ENCODE measurements at places on chromosomes 11 and 22.

- ATAC-seq, result peak; percentile 64
Observed at GRCh38 chr11:12248330-12248729, 129.0 kb upstream of the PARVA start.

GRCh38 chr22:49052023-49052538 is 775.6 kb downstream of the BRD1 start:
- ATAC-seq, result peak; percentile 52

- ATAC-seq, result no peak
Observed at GRCh38 chr11:32435511-32435941, at the start of gene WT1. TSS of gene WT1 (minus strand) at chr11:32435539.

DNA sequence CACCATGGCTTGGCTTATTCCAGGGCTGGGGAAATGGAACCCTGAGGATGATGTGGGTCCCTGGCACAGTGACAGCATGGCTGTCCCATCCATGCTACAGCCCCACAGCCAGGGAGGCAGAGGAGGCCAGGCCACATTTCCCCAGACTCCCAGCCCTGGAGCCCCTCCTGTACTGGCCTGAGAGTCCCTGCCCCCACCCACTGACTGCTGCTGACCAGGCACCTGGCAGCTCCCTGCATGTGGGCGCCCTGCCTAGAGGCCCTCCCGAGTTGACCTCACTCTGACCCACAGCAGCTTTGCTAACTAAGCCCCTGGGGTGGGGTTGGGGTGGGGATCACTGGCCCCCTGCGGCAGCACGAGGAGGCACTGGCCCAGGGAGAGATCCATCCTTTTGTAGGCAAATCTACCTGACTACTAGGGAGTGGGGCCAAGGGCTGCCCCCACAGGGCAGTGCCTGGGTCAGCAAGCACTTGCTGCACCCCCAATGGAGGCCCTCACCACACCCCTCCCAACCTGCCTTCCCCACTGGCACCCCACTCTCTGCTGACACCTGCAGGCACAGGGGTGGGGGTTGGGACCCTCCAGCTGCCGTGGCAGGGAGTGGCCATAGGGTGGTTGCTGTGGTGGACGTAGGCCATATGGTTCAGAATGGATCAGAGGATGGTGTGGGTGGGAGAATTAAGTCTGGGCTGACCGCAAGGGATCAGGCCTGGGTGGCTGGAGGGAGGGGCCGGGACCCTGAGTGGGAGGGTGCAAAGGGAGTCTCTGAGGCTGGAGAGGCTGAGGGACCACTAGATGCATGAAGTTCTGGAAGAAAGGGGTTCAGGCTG is 17.4 kb downstream of the ARVCF start:
- no peak for ATAC-seq

GRCh38 chr11:68665436-68665835 is 18.9 kb upstream of the GAL start:
- no peak for ATAC-seq

DNA sequence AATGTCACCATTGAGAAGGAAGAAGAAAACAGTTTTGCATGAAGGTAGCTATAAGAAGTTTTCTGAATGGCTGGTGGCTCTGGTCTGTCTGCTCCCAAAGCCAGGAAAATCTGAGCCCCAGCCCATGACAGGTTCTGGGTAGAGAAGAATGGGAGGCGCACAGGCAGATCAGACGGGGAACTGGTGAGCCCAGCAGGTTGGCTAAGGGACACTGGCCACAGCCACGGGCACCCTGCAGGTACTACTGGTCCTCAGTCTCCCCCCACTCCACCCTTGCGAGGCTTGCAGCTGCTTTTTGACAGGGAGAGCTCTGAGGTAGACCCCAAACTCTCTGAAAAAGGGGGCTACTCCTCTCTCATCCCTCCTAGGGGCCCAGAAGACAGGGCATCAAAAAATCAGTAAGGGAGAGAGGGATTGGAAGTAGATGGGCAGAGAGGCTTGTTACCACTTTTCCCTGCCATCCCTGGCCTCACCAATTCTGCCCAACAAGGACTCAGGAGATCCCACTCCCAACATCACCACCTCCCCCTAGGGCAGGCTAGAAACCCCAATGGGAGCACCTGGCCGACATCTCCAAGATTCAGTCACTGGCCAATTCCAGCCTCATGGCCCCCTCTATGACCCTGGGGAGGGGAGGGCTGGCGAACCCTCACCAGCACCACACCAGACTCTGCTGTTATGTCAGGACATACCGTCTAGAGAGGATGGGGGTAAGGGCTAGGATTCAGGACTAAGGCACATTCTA is 17.4 kb downstream of the SCN4B start:
- no peak for ATAC-seq

DNA sequence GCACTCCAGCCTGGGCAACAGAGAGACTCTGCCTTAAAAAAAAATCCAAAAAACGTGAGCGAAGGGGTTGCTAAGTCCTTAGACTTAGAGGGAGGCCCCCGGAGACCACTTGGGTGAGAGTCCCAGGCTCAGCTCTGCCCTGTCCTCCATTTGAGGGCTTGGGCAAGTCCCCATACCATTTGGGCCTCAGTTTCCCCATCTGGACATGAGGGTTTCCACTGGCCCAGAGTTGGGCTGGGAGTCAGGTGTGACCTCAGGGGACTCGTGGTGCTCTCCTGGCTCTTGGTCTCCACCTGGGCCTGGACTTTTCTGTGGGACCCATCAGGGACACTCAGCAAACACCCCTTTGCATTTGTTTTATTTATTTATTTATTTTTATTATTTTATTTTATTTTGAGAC is 35.2 kb upstream of the CSNK1E start:
- no peak for ATAC-seq

- peak; percentile 57 for ATAC-seq
Observed at GRCh38 chr22:45246060-45246985, 5.6 kb upstream of the KIAA0930 start.

DNA sequence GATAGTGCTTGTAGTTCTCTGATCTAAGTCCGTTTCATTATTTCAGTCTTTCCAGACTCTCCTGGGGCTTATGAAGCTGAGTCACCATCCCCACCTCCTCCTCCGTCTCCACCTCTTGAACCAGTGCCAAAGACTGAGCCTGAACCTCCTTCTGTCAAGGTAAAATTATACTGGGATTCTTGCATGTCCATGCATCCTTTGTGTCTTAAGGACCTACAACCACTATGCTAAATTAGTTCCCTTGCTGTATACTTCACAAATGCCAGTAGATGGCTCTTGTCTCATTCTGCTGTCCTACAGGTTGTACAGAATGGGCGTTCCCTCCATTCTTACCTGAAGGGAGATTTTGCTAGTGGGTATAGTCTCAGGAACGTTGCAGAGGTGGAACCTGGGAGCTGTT is 42.2 kb downstream of the POLD3 start:
- ATAC-seq, result peak; percentile 76

- no peak for ATAC-seq
Observed at GRCh38 chr11:59866836-59867235, 549 bp upstream of the TCN1 start.

- ATAC-seq, result peak; percentile 95
Observed at GRCh38 chr11:116986521-116987105, 111.6 kb downstream of the SIK3 start.

DNA sequence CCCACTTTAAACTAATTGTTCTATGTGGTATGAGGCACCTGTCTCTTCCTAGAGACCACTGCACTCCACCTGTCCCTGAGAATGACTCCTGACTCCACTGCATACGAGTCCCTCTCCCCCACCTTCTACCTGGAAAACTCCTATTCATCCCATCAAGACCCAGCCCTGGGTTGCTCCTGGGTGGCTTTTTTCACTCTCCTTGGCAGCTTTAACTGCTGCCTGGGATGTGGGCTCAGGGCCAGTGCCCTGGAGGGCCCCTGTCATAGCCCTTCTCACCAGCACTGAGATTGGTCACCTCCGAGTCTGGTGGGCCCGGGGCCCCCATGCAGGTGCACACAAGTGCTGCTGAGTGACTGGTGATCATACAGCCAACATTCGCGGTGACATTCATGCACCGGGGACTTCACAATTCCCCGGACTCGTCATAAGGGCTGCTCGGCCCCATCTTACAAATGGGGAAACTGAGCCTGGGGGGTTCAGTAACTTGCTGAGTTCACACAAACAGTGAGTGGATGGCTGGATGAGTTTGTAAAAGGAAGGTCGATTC is 25.9 kb upstream of the TOLLIP start:
- no peak for ATAC-seq

DNA sequence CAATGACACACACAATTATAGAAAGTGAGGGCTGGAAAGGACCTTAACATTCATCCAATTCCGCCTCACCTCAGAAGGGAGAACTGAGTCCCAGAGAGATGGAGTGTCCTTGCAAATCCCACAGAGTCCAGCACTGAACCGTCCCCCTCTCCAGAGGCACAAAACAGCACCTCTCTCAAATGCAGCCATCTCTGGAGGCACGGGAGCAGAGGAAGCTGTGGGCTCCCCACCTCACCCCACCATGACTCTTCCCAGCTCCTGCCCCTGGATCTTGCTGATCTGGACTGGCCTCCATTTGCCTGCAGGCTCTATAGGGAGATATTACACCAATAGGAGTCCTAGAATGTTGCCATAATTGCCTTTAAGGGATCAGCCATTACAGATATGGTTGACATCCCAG is 1.4 kb upstream of the DRD2 start:
- ATAC-seq, result no peak

- no peak for ATAC-seq
Observed at GRCh38 chr11:12316432-12316831, 60.9 kb upstream of the PARVA start.

- ATAC-seq, result no peak
Observed at GRCh38 chr11:61068581-61068980, 33.7 kb upstream of the CD5 start.
